Esophagus squamous epithelium (tissue), 5 donors: ENCODE measurements at places on chromosomes 11 and 22.

DNA sequence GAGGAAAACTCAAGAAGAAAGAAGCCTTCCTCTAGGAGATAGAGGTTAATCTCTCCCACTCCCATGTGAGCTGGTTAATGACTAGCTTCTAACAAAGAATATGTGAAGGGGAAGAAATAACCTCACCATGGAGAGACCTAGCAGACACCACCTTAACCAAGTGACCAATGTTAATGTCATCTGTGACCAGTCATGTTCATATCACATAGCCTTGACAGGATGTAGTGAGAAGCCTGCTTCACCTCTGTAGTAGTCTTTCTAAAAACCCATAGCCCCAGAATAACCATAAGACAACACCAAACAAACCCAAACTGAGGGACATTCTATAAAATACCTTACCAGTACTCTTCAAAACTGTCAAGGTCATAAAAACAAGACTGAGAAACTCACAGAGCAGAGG lies 21.5 kb upstream of the POU2AF1 start:
- H3K36me3 ChIP-seq = no peaks in the 10 kb centered on the region
- H3K27me3 ChIP-seq = no peaks in the 10 kb centered on the region
- no peak overlapping the region for H3K27ac ChIP-seq
- H3K4me1 ChIP-seq = no peaks in the 10 kb centered on the region
- H3K4me3 ChIP-seq = no peak overlapping the region

DNA sequence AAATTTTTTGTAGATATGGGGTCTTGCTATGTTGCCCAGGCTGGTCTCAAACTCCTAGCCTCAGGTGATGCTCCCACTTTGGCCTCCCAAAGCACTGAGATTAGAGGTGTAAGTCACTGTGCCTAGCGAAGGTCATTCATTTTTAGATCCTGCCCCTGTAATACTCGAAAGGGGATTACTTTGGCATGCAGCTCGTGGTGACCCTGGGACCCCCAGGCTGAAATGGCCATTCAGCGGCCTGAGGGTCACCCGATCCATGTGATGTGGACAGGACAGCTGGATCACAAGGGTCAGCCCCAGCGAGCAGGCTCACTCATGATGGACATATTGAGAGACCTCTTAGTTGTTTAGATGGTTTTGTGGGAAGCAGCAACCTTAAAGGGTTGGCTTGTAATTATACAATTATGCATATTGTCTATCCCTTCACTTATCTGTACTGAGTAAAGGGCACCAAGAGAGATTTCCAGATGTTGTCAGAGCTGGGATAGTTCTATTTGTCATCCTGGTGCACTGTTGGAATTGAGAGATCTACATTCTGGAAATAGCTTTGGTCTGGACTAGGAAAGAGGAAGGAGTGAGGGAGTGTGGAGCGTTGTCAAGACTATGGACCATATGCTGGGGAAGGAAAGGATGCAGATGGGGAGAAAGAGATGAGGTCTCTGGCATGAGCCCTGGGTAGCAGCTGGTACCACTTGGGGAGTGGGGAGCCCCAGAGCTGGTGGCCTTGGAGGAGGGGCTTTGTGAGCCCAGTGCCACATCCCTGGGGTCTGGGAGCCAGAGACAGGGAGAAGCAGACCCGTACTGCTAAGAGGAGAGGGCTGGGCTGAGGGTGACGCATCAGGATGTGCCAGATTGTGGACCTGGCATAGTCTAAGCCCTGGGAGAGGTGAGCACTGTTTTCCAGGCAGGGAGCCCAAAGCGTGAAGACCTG lies 15.5 kb downstream of the RHBDD3 start:
- no peak overlapping the region for H3K4me3 ChIP-seq
- no peak for DNase-seq
- H3K27me3 ChIP-seq = no peaks in the 10 kb centered on the region
- no peak overlapping the region for H3K27ac ChIP-seq

DNA sequence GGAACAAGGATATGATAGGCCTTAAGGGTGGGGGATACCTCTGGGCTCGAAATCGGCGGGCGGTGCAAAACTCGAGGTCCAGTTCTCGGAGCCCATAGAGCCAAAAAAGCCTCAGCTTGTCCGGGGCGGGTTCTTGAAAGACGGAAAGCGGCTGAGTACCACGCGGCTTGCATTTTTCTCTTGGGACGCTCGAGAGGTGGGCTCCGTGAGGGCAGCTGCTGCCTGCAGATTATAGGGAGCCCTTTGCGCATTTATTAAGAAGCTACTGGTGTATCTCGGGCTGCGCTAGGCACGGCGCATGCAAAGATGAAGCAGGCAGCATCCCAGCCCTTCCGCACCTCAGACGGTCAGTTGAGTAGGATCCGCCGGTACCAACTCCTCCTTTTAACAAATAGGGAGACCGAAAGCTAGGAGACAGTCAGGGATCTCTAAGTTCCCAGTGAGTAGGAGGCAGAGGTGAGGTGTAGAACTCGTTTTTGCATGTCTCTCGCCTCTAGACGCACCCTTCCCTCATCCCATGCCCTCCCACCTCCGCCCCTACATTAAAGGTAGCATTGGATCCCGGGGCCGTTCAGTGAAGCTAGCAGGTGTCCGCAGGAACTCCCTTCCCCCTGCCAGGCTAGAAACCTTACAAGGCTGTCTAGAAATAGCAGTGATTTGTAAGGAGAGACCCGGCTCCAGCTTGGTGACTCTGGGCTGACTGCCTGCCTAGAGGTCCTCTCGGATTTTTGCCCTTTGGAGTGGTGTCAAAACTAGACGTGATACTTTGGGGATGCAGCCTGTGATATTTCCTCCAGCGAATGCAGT lies 768 bp downstream of the LDHA start:
- peaks cover 38% of the 10 kb centered on the region for H3K36me3 ChIP-seq
- peak overlapping the region; percentile 92 for H3K4me3 ChIP-seq
- peaks cover 20% of the 10 kb centered on the region for H3K4me1 ChIP-seq

DNA sequence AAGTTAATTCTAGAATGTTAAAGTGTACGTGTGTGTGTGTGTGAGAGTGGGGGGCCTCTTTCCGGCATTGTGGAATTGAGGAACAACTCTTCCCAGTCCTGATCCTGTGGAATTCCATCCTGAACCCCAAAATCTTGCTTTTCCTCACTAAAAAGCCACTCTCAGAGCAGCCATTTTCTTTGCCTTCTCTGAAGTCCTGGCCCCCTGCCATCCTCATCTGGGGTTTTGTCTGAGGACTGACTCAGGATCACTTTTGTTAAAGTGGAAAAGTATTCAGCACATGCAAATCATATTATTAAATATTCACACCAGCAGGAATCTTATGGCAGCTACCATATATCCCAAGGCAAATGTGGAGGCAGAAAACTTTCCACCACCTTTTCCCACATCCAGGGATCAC lies 3.8 kb downstream of the SCN4B start:
- no peak overlapping the region for H3K27ac ChIP-seq
- H3K36me3 ChIP-seq = no peaks in the 10 kb centered on the region
- H3K4me1 ChIP-seq = peaks cover 59% of the 10 kb centered on the region
- no peak overlapping the region for H3K4me3 ChIP-seq
- H3K27me3 ChIP-seq = no peaks in the 10 kb centered on the region

- no peaks in the 10 kb centered on the region for H3K36me3 ChIP-seq
- no peak overlapping the region for H3K4me3 ChIP-seq
- no peaks in the 10 kb centered on the region for H3K27me3 ChIP-seq
- H3K27ac ChIP-seq = no peak overlapping the region
These were observed 3.6 kb upstream of the OR2AT4 start for GRCh38 chr11:75100314-75100713.

GRCh38 chr22:22871536-22872278 lies 15.9 kb upstream of the IGLL5 start:
- peaks cover 46% of the 10 kb centered on the region for H3K27me3 ChIP-seq
- H3K4me1 ChIP-seq = no peaks in the 10 kb centered on the region

GRCh38 chr11:6127881-6128280 lies 20.4 kb downstream of the OR56B4 start:
- no peaks in the 10 kb centered on the region for H3K36me3 ChIP-seq
- H3K4me3 ChIP-seq = no peak overlapping the region
- no peak overlapping the region for H3K27ac ChIP-seq

DNA sequence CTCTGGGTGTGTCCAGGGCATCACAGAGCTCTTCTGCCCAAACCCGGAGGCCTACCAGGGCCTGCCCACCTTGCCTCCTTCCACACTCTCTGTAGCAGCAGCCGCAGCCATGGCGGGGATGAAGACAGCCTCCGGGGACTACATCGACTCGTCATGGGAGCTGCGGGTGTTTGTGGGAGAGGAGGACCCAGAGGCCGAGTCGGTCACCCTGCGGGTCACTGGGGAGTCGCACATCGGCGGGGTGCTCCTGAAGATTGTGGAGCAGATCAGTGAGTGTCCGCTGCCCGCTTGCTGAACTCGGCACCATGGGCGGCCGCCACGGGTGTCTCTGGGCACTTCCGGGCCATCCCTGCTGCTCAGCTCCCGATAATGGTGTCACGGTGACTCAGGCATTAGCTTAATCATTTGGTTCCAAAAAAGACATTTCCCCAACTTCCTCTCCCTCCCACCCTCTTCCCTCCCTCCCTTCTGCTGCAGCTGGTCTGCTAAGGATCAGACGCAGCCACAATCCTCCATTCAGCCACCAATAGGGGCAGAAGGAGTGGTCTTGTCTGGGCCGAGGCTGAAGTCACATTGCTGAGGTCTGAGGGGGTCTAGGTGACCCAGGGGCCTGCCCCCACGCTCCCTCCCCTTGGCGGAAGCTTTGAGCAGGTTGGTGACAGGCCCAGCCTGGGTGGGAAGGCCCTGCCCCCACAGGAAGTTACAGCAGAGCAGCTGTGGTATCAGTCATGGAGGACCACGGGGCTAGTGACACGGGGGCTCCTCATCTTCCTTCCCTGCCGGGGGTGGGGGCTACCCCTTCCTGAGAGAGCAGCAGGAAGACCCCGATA lies 950 bp downstream of the FERMT3 start:
- H3K27me3 ChIP-seq = no peaks in the 10 kb centered on the region
- peaks cover 13% of the 10 kb centered on the region for H3K36me3 ChIP-seq
- H3K27ac ChIP-seq = peak overlapping the region; percentile 89
- peaks cover 52% of the 10 kb centered on the region for H3K4me1 ChIP-seq
- no peak for DNase-seq

DNA sequence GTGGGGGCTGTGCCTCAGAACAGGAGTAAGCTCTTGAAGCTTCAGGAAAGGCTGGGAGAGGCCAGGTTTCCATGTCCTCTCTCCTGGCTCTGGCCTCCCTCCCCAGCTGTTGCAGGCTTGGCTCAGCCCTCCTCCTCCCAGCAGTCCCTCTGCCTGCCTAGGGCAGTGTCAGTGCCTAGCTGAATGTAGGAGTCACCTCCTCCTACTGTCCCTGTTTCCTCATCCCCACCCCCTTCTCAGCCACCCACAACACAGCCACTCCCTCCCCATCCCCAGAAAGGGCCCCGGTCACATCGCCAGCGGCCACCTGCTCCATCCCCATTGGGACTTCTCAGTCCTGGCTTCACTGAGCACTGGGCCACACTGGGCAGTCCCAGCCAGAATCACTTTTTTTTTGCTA lies 2.9 kb upstream of the FBLN1 start:
- H3K36me3 ChIP-seq = no peaks in the 10 kb centered on the region
- DNase-seq = no peak
- peaks cover 48% of the 10 kb centered on the region for H3K27me3 ChIP-seq
- no peak overlapping the region for H3K4me3 ChIP-seq

DNA sequence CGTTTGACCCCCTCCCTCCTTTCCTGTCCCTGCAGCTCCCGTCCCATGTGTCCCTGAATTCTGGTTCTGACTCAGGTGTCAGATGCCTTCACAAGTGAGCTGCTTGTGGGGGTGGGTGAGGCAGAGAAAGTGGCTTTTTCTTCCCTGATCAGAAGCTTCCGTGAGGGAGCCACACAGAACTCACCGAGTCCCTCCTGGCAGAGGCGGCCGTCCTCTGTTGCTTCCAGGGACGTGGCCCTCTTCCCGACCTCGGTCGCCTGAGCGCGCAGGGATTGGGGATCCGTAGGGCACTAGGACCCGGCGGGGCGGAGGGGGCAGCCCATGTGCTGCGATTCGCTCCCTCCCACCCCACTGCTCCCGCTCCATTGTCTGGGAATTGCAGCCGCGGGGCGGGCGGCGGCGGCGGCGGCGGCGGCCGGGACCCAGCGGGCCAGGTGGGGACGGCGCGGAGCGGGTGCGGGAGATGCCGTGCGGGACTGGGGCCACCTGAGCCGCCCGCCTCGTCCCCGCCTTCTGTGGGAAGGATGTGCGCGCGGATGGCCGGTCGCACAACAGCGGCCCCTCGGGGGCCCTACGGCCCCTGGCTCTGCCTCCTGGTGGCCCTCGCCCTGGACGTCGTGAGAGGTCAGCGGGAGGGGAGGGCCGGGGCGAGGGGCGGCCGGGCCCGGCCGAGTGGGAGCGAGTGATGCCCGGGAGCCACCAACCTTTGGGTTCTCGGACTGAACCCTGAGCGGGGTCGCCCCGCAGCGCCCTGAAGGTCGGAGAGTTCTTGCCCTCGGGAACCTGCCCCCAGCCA lies at the start of gene TMEM132A:
Gene TMEM132A (plus strand): TSS at position 351 of the 796 bp plus-strand sequence. CDS start 174 bp downstream, at position 525.
- peak within 1 kb of the TSS; percentile 59 for H3K27ac ChIP-seq
- peaks cover 53% of the 10 kb centered on the region for H3K36me3 ChIP-seq
- peak within 1 kb of the TSS; percentile 58 for H3K4me3 ChIP-seq
- no peak for DNase-seq

GRCh38 chr11:10762185-10762584 lies 11.1 kb downstream of the CTR9 start:
- no peak for DNase-seq
- H3K27ac ChIP-seq = no peak overlapping the region
- H3K27me3 ChIP-seq = no peaks in the 10 kb centered on the region
- H3K4me3 ChIP-seq = no peak overlapping the region

- no peaks in the 10 kb centered on the region for H3K27me3 ChIP-seq
- H3K36me3 ChIP-seq = no peaks in the 10 kb centered on the region
- H3K4me3 ChIP-seq = peak overlapping the region; percentile 97
- peaks cover 8% of the 10 kb centered on the region for H3K4me1 ChIP-seq
- peak overlapping the region; percentile 91 for H3K27ac ChIP-seq
These were observed 466 bp downstream of the FAM168A start for GRCh38 chr11:73597336-73597955.

GRCh38 chr22:41709341-41709740 lies 10.0 kb downstream of the MEI1 start:
- DNase-seq = no peak
- no peak overlapping the region for H3K27ac ChIP-seq
- H3K36me3 ChIP-seq = no peaks in the 10 kb centered on the region
- H3K27me3 ChIP-seq = no peaks in the 10 kb centered on the region
- no peak overlapping the region for H3K4me3 ChIP-seq
- H3K4me1 ChIP-seq = no peaks in the 10 kb centered on the region

DNA sequence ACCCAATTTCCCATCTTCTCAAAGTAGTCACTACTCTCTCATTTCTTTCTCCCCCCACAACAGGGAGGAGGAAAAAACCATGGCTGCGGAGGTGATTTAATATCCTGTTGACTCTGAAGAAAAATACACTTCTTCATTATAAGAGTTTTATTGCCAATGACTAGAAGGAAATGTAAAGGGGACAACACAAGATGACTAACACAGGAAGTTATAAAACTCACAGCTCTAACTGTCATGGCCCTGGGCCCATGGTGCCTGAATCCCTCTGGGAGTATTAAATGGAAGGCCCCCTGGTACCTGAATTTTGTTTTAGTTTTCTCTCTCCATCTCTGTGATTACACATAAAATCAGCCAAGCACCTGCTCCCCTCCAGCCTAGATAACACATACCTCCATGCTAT lies 352.8 kb upstream of the FAT3 start:
- DNase-seq = no peak
- H3K4me1 ChIP-seq = peaks cover 5% of the 10 kb centered on the region
- H3K4me3 ChIP-seq = no peak overlapping the region
- H3K27ac ChIP-seq = no peak overlapping the region
- H3K36me3 ChIP-seq = no peaks in the 10 kb centered on the region
- no peaks in the 10 kb centered on the region for H3K27me3 ChIP-seq

GRCh38 chr11:127395034-127395433 lies 394.5 kb upstream of the KIRREL3 start:
- DNase-seq = no peak
- H3K36me3 ChIP-seq = no peaks in the 10 kb centered on the region
- H3K4me3 ChIP-seq = no peak overlapping the region
- H3K27ac ChIP-seq = no peak overlapping the region
- H3K4me1 ChIP-seq = no peaks in the 10 kb centered on the region
- H3K27me3 ChIP-seq = no peaks in the 10 kb centered on the region

GRCh38 chr11:68976095-68976494 lies 4.7 kb downstream of the MRGPRD start:
- no peaks in the 10 kb centered on the region for H3K4me1 ChIP-seq
- no peak for DNase-seq
